Activated CD4-positive, alpha-beta T cell treated with anti-CD3 and anti-CD28 coated beads for 48 hours (primary cell): ENCODE measurements at places on chromosomes 1 and 21.

- no peak for DNase-seq
Observed at GRCh38 chr21:45713613-45714012, 70.1 kb downstream of the PCBP3 start.

GRCh38 chr1:106979371-106979770, 77.1 kb upstream of the PRMT6 start:
- no peak for DNase-seq

DNA sequence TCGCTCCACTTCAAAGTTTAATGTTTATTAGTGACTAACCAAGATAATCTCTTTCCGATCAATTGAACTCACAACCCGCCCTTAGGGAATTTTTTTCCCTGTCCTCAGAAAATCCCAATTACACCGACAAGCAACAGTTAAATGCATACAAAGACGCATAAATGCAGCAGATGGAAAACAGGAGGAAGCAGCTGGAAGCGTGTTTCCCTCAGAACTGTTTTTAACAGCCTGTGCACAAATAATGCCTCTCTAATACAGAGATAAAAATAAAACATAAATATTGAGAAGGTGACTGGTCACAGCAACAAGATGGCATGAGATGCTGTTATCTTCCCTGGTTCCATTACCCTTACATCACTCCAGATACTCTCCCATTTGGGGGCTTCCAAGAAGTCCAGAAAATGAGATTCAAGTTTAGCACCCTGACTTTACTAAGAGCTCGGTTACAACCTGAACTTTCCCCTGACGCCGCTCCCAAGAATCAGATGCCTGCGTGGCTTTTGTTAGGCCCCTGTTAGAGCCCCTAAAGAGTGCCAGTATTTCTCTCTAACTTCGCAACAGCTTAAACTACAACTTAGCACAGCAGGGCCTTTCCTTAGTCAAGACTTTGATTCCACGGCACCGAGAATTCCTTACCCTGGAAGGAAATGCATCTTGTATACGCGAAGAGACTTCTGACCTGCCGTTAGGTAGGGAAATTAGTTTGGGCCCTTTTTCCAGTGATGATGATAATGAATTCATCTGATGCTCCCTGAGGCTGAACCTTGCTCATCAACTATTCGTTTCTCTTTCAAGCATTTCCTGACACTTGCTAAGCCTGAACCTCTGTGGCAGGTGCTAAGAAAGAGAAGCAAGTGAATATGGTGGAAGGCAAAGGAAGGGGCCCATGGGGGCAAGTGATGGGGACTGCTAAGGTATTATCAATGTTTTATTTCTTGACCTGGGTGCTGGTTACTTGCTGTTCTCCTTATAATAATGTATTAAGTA, 137.7 kb upstream of the SMYD2 start:
- no peak for DNase-seq

DNA sequence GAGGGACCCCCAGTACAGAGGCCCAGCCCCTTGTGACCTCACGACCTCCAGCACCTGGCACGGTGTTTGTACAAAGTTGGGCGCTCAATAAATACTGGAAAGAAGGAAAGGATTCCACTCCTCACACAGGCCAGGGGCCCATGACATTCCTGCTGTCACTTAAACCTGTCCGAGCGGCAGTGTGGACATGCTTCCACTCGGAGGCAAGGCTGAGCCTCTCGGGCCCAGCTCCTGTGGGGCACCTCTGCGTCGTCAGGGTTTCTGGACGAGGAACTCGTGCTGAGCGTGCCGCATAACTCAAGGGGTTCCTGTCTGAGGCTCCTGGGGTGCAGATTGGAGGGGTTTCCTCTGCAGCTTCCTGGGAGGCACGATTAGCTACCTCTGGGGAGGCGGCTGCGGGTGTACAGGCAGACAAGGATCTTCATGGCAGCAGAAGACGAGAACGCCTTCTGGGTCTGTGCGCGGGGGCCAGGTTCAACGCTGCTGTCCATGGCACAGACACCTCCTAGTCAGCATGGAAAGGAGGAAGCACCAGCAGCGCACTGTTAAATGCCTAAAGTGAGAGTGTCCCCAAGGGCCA, 3.6 kb upstream of the SMIM1 start:
- no peak for DNase-seq

DNA sequence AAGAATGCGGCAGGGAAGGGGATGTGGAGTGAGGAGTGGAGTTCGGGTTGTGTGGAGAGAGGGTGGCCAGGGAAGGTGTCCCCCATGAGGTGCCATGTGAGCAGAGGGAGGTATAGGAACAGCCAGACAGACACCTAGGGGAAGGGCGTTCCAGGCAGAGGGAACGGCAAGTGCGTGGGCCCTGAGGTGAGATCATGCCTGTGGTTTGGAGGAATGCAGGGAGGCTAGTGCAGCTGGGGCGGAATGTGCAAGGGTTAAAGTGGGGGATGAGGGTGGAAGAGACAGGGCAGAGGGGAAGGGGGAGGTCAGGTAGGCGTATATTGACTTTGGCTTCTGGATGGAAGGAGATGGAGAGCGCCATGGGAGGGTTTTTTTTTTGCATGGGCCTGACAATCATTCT, 31.6 kb upstream of the PADI6 start:
- no peak for DNase-seq
